Fibroblast of lung (primary cell): ENCODE measurements at places on chromosomes 6 and 20.

DNA sequence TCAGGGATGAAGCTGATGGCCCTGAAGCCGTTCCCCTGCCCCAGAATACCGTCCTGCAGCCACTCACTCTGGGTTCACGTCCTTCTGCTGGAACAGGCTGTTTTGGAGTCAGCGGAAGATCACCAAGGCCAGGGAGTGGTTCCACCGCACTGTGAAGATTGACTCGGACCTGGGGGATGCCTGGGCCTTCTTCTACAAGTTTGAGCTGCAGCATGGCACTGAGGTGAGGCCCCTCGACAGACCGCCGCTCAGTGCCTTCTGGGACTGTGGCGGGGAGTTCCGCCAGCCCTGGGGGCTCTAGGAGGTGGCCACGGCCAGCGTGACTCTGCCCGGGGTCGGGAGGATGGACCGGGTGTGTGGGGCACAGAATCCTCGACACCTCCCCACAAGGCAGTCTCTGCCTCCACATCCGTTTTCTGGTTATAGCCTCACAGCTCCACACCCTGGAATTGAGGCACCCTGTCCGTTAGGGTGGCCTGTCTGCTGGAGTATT is 4.1 kb upstream of the C20orf204 start:
- DNase-seq, result no peak

GRCh38 chr6:136771306-136771705 is 21.0 kb downstream of the MAP3K5 start:
- no peak for DNase-seq

DNA sequence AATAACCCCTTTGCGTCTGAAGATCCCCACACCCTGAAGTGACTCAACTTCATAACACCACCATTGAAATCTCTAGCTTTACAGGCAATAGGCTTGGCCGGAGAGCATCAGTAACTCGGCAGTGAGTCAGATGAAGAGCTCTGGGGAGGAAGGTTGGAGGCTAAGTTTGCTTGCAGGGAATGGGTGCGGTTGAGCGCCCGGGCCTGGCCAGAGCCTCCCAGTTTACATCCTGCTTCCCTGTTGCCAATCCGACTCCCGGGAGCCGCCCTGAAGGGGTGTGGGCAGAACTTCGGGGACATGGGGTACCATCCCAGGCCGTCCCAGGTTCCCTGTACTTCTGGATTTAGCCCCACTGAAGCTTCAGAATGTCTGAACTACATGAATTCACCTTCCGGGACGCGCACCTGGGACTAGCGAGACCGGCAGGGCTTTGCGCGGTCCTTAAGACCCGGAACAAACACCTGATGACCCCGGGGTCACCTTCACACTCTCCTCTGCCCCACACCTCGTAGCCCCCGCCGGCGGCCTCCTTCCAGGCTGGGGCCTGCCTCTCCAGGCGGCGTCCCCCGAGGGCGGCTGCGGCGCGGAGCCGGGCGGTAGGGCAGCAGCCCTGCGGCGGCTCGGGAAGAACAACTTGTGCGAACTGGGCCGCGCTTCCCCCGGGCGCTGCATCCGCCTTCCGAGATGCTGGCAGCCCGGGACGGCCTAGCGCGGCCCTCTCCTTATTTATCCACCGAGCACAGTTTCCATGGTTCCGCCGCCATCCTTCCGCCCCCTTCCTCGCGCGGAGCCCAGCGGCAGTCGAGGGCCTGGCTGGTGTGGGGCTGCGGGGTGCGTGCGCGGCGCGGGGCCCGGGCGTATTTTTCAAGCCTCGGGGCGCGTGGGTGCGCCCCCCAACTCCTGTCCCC is 56.6 kb upstream of the RREB1 start:
- peak; percentile 80 for DNase-seq

GRCh38 chr6:89208551-89208950 is 8.6 kb downstream of the GABRR1 start:
- no peak for DNase-seq

DNA sequence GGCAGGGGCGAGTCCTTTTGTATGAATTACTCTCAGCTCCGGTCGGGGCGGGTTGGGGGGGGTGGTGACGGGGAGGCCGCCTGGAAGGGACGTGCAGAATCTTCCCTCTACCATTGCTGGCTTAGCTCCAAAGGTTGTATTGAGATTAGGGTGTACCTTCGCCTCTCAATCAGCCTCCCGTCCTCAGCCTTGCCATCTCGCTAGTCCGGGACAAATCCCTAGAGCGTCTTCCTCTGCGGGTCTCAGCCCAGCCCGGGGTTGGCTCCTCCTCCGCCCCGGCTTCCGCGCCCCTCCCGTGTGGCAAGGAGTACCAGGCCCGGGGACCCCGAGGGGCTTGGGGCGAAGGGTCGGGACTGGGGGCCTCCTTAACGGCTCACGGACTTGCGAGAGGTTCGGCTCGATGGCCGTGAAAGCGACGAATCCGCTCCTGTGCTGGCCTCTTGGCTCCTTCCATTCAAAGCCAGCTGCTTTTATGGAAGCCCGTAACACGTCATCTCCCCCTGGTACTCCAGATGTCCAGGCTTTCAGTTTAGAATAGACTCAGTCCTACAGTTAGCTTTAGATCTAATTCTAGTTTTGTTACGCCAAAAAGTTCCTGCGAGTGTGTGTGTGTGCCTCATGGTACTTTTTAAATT is 636 bp upstream of the EEF1A1 start:
- peak; percentile 93 for DNase-seq

- DNase-seq, result no peak
Observed at GRCh38 chr6:97656706-97657350, 373.8 kb upstream of the MMS22L start.

- DNase-seq, result peak; percentile 59
Observed at GRCh38 chr6:21138336-21139069, 455.0 kb upstream of the SOX4 start.

DNA sequence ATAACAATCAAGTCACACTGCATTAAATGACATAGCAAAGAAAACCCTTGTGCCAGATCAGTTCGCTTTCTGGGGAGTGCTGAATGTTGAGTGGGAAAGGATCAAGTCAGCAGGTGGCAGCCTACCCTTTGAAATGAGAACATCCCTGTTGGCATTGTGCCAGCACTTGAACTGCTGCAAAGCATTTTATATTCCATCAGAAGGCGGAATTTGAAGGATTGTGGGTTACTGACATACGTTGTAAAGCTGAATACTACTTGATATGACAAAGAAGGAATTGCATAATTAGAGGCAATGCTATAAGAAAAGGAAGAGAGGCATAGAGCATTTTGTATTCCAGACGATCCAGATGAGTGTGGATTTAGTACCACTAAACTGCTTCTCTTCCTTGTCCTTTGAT is 26.5 kb downstream of the BCKDHB start:
- peak; percentile 65 for DNase-seq

DNA sequence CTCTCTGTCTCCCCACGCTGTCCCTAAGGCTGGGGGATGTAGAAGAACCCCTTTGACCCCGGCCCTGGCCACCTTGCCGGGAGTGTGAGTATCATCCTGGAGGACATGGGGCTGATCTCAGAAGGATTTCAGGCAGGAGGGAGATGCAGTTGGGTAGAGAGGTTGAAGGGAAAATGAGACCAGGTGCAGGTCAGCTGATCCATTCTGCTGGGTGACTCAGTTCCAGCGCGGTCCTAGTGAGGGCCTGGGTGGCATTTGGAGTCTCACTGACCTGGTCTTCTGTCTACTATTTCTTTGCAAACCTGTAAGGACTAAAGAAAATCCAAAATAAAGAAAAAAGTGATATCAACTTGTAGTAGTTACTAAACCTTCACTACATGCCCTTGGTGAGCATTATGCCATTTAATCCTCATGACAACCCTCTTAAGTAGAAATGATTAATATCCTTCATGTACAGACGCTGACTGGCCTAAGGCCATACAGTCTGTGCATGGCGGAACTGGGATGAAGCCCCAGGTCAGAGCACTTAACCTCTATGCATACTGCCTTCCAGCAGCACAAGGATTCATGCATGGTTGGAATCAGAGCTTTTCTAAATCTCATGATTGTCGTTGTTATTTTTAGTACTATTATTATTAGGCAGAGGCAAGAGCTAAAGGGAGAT is 106.3 kb downstream of the ZDHHC14 start:
- DNase-seq, result no peak

GRCh38 chr20:41499064-41499463 is 119.1 kb downstream of the CHD6 start:
- no peak for DNase-seq

GRCh38 chr6:144999127-144999526 is 714.0 kb downstream of the UTRN start:
- DNase-seq, result no peak

GRCh38 chr6:129996387-129996786 is 22.0 kb upstream of the L3MBTL3 start:
- DNase-seq, result peak; percentile 24

DNA sequence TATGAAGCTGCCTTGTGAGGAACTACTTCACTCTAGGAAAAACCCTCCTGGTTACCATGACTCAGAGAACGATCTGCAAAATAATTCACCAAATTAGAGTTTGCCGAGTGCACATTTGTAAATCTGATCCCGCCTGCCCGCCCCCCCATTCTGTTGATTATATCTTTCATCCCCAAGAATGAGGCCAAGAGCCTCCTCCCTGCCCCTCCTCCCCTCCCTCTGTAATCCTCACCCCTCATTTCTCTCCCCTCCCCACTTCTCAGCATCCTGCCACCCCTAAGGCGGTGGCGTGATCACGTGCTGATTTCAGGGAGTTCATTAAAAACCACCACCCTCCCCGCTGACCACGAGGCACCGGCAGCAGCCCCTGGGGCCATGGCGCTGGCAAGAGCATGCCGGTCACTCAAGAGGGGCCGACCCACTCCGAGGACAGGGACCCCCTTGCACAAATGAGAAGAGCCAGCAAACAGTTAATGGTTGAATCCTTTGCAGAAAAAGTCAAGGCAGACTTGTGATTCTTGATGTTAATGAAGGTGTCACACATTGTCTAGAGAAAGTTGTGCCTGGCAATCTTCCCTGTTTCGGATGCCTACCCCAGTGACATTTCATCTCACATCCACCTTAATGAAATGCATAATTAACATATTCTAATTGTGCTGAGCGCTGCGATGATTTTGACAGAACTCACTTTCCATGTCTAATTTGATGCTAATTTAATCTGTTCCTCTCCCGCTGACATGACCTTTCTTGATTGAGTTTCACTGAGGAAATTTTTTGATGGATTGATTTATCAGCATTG is 247.9 kb downstream of the ZNF217 start:
- no peak for DNase-seq

DNA sequence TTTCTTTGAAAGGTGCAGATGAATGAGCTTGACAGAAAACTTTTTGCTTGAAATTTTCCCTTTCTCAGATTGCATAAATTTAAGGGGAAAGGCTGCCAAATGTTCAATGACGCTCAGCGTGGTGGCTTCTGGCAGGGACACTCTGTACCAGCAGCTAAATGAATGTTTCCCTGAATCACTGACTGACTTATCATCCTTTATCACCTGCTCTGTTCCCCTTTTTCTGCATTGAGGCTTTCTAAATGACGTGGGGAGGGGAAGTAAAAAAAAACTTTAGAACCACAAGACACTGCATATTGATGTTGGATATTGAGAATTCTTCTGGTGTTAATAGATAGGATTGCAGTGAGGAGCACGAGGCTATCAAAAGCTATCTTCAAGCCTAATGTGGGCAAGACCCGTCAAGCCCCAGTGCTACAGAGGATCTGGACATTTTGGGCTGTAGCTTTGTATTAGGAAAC is 46.9 kb upstream of the ENPP5 start:
- no peak for DNase-seq

GRCh38 chr6:135673501-135674309 is 176.2 kb upstream of the AHI1 start:
- DNase-seq, result peak; percentile 65

- DNase-seq, result no peak
Observed at GRCh38 chr6:168265827-168266815, 53.5 kb downstream of the DACT2 start.

- DNase-seq, result peak; percentile 25
Observed at GRCh38 chr6:135651964-135652755, 154.6 kb upstream of the AHI1 start.

GRCh38 chr6:3648724-3649123 is 102.8 kb downstream of the PXDC1 start:
- DNase-seq, result no peak

DNA sequence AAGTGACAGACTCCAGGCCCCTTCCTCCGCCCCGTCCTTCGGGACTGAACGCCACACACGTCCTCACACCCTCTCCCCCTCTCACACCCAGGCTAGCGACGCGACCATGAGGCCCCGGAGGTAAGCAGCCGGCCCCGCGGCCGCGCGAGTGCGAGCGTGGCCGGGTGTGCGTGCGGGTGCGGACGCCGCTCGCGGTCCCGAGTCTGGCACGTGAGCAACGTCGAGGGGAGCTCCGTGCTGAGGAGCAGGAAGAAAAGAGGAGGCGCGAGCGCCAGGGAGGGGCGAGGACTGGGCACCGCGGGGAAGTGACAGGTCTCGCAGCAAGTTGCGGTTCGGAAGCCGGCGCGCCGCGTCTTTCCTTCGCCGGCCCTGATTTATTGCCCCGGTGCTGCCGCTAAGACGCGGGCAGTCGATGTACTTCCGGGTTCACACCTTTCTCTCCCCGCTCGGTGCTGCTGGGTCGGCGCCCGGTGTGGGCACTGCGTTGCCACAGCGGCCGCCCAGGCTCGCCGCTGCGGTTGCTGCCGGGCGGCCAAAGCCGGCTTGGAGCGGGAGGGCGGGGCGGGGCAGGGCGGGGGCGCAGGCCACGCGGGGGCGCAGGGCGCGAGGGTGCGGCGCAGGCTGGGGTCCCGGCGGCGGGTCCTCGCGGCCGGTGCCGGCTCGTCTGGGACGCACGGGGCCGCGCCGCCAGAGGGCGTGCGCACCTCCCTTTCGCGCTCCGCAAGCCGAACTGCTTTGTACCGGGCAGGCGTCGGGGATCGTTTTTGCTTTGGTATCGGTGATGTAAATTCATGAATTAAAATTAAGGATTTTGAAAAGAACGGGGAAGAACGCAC is 15.8 kb upstream of the LIN28B start:
- peak; percentile 36 for DNase-seq

DNA sequence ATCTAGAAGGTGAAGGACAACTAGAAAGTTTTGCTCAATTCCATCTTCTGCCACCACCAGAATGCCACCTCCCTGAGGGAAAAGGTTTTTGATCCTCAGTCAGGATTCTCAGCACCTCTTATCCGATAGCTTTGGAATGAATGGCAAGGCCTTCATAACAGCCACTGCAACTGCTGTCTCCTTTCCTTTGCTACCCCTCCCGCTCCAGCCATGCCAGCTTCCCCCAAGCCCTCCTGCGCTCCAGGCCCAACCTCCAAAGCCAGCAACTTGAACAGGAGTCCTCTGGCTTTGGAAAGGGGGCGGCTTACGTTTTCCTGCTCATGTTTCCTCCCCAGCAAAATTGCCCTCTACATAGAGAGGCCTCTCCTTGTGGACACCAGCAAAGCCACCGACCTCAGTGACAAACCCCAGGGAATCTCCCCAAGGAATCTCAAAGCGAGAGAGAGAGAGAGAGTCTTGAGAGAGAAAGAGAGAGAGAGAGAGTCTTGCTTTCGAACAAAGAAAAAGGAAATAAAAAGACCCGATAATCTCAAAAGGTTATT is 420 bp upstream of the BTN2A1 start:
- no peak for DNase-seq

GRCh38 chr6:7974565-7974937 is 64.0 kb upstream of the TXNDC5 start:
- DNase-seq, result no peak

- DNase-seq, result no peak
Observed at GRCh38 chr20:59657459-59658046, 53.2 kb downstream of the PHACTR3 start.
